Fibroblast of skin of right biceps (primary cell): ENCODE measurements at places on chromosomes 12 and 14.

DNA sequence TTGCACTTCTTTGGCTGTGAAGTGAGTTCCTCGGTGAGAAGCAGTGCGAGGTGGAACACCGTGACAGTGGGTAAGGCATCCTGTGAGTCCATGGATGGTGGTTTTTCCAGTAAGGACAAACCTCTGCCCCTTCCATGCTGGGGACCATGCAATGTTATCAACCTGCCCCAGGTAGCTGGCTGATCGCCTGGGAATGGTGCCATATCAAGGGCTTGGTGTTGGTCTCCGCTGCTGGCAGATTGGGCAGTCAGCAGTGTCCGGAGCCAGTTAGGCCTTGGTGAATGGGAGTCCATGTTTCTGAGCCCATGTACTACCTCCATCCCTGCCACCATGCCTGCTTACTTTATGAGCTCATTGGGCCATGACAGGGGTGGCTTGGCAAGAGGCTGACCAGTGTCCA, 114.7 kb upstream of the C14orf180 start:
- DNase-seq = no peak

DNA sequence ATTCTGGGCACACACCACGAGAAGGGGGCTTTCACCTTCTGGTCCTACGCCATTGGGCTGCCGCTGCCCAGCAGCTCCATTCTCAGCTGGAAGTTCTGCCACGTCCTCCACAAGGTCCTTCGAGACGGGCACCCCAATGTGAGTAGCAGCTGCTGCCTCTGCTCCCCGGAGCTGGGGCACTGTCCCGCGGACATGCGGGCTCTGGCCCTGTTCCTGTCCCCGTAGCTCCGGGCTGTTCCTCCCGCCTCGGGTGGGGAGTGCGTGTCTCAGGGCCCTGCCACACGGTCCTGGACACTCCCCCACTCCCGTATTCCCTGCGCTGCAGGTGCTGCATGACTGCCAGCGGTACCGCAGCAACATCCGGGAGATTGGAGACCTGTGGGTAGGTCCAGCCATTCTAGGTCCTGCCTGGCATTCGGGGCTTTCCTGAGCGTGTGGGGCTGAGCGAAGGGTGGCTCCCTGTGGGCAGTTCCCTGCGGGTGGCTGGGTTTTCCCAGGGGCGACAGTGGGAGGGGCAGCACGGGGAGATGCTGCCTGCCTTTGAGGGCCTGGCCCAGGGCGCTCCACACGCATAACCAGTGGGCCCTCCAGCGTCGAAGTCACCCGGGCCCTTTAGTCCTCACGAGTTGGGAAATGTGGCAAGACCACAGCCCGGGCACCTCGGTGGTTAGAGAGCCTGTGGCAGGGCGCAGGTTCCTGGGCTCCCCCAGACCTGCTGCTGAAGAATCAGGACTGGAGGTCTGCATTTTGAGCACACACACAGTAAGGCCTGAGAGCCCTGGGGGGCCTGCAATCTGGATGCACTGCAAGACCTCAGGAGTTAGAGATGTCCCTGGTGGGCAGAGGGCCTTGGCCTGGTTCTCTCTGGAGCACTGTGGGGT, 13.5 kb downstream of the HIP1R start:
- DNase-seq = no peak

DNA sequence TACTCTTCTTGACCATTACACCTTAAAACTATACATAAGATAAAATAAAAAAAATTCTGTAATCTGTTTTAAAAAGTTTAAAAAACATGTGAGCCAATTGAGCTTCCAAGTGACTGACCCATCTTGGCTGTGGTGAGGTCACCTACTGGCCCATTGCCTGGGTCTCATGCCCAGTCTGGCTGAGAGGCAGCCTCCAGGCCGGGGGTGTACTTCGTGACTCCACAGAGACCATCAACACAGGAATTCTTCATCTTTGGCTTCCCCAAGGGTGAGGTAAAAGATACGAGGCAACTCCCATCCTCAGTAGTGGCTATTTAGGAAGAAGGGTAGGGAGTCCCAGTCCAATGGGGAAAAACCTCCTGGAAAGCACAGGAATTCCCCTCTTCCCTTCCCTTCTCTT, 113.2 kb downstream of the APAF1 start:
- peak; percentile 36 for DNase-seq

- peak; percentile 4 for DNase-seq
Observed at GRCh38 chr14:90049390-90049789, 12.4 kb upstream of the KCNK13 start.

DNA sequence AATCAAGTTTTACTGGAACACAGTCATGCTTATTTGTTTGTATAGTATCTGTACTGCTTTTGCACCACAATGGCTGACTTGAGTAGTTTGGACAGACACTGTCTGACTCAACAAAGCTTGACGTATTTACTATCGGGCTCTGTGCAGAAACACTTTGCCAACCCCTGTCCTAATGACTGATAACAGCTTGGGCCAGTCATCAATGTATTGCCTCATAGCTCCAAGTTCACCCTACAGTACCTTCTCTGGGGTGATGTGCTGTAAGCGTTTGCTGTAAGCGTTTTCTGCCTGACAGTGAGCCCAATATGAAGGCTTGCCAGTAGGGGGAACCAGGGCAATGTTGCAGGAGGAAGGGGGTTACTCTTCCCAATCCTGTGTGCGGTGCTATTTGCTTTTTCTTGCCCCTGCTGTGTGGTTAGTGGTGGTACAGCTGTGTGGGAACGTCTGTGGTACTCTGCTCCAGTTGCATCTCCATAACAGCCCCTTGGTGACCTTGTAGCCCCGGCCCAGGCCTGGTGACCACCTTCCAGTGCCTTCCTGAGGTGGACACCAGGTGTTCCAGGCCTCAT, 5.4 kb upstream of the CCDC177 start:
- DNase-seq = peak; percentile 83

GRCh38 chr12:131261906-131262305, 308.2 kb downstream of the ADGRD1 start:
- no peak for DNase-seq

- DNase-seq = no peak
Observed at GRCh38 chr12:14153803-14154202, 172.4 kb upstream of the GRIN2B start.

- DNase-seq = no peak
Observed at GRCh38 chr12:8969861-8970411, 19.4 kb upstream of the KLRG1 start.

- no peak for DNase-seq
Observed at GRCh38 chr12:44224399-44225148, 388.7 kb downstream of the TMEM117 start.

- no peak for DNase-seq
Observed at GRCh38 chr14:86464341-86464740, 934.4 kb downstream of the FLRT2 start.

- DNase-seq = no peak
Observed at GRCh38 chr12:53208877-53209463, 1.9 kb upstream of the ITGB7 start.

- DNase-seq = no peak
Observed at GRCh38 chr12:99381992-99382391, 265.6 kb upstream of the GARIN6 start.

- DNase-seq = peak; percentile 57
Observed at GRCh38 chr14:24411443-24412389, 12.9 kb downstream of the NYNRIN start.

- DNase-seq = no peak
Observed at GRCh38 chr14:94224040-94224439, 49.9 kb downstream of the PPP4R4 start.

DNA sequence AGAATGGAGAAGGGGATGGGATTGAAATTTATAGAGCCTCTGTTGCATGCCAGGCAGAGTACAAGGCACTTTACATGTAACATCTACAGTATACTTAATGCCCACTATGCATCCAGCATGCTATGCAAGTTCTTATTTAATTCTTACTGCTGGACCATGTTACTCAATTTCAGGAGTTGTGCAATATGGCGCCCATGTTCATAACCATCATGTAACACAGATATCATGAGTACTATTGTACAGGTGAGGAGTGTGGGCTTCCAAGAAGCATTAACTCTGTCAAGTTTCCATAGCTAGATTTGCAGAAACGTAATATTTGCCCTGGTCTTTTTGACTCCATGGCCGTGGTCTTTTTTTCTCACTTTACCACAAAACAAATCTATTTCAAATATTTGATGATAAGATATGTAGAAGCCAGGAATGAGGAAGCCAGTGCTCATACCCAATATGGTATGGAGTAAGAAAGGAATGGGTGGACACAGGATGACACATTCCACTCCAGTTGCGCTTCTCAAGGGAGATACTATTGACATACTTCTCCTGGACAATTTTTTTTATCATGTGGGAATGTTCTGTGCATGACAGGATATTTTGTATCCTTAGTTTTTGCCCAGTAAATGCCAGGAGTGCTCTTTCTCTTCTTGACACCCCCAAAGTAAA, 191.8 kb downstream of the C12orf75 start:
- DNase-seq = peak; percentile 95

DNA sequence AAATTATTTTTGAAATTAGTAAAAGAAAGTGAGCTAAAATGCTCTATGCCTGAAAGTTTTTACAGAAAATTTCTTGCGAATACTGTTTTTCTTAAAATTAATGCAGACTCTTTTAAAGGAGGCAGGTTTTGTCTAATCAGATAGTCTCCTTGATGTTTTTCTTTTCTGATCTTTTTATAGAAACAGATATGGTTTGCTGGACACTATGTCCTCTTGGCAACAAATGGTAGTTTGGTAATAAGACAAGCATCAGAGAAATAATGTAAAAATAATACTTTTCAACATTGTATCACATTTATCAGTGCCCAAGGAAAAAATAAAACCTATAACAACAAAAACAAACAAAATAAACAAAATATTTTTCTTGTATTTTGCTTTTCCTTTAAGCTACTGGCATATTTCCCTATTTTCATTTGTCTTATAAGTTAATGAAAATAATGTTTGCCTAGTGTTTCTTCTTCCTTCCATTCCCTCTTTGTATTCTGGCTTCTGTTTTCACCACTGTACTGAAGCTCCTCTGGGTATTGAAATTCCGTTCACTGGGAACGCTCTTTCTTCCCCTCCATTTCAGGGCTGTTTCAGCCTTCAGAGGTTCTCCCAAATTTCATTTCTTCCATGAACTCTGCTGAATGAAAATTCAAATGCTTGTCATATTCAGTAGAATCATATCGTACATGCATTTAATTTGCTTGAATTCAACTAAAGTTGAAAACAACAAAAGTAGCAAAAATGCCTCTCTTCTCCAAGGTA, 115.3 kb downstream of the TRMT5 start:
- no peak for DNase-seq

- no peak for DNase-seq
Observed at GRCh38 chr12:113645603-113646002, 173.9 kb upstream of the LHX5 start.

DNA sequence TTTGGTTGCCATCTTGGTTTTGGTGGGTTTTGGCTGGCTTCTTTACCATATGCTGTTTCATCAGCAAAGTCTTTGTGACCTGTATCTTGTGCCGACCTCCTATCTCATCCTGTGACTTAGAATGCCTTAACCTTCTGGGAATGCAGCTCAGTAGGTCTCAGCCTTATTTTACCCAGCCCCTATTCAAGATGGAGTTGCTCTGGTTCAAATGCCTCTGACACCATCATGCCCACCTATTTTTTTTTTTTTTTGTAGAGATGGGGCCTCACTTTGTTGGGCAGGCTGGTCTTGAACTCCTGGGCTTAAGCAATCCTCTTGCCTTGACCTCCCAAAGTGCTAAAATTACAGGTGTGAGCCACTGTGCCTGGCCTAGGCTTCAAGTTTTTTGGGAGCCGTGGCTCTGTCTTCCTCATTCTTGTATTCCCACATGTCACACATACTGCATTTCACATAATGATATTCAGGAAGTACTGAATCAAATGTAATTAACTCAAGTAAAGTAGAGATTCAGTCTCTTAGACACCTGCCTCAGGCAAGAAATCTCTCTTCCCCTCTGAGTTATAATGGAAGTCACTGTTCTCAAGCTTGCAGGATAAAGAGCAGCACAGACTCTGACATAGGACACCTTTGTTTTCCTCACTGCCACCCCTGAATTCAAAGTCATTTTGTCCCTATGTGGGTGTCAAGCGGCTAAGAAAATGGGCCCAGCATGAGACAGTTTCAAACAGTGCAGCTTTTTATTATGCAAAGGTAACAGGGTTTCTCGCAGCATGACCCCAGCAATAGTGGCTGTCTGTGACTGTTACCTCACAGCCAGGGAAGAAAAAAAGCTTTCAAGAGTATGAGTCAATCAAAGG, 159.0 kb downstream of the PTPN11 start:
- no peak for DNase-seq

GRCh38 chr12:120659151-120659525, 18.7 kb downstream of the CABP1 start:
- no peak for DNase-seq

- no peak for DNase-seq
Observed at GRCh38 chr14:91385224-91385623, 32.4 kb downstream of the CCDC88C start.

DNA sequence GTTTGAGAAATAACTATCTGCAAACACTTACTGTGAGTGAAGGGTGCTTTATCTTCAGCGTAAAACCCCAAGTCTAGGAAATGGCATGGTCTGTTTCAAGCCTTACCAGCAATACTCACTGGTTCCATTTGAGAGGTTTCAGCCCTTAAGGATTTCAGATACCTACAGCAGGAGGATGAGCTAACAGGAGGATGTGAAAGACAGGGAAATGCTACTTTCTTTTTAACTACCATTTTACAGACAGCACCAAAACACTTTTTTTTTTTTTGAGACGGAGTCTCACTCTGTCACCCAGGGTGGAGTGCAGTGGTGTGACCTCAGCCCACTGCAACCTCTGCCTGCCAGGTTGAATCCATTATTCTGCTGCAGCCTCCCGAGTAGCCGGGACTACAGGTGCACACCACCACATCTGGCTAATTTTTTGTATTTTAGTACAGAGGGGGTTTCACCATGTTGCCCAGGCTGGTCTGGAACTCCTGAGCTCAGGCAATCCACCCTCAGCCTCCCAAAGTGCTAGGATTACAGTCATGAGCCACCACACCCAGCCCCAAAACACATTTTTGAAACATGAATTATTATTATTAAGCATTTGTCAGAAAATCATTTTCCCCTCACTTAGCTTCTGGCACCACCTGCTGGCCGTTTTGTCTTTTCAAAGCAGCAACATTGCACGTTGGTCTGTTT, 4.6 kb downstream of the MTRFR start:
- DNase-seq = peak; percentile 64

- DNase-seq = no peak
Observed at GRCh38 chr14:51620056-51620455, 31.7 kb upstream of the FRMD6 start.

GRCh38 chr14:80049055-80049454, 162.2 kb downstream of the DIO2 start:
- DNase-seq = peak; percentile 62

- DNase-seq = no peak
Observed at GRCh38 chr12:94026596-94026995, 121.8 kb upstream of the PLXNC1 start.
